ENCODE measurements at places on chromosomes 6 and 20.

DNA sequence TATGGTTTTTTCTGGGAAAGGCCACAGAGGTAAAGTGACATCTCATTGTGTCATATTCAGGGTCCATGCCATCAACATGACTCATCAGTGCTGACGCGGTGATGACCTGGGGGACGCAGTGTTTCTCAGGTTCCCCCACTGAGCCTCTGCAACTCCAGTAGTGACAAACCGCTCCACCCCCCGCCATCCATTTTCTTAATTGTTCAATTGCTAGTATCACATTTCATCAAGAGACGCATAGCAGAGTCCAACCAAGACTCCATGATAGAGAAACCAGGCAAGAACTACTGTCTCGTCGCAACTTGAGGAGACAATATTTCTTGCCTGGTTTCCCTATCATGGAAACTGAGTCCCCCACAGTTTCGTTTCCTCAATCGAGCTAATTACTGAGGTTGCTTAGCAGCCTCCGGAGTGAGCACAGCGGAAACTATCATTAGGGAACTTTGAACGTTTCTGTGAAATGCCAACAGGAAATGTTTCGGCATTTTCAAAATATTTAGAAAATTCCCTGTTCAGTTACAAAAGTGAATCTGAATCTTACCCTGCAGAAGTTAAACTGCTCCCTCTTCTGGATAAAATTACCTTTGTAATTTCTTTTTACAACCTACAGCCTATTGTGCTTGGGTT is 12.2 kb upstream of the SERPINB1 start:
- DNase-seq = peak; percentile 86

GRCh38 chr6:139064981-139065665 is 36.6 kb downstream of the ABRACL start:
- DNase-seq = no peak

DNA sequence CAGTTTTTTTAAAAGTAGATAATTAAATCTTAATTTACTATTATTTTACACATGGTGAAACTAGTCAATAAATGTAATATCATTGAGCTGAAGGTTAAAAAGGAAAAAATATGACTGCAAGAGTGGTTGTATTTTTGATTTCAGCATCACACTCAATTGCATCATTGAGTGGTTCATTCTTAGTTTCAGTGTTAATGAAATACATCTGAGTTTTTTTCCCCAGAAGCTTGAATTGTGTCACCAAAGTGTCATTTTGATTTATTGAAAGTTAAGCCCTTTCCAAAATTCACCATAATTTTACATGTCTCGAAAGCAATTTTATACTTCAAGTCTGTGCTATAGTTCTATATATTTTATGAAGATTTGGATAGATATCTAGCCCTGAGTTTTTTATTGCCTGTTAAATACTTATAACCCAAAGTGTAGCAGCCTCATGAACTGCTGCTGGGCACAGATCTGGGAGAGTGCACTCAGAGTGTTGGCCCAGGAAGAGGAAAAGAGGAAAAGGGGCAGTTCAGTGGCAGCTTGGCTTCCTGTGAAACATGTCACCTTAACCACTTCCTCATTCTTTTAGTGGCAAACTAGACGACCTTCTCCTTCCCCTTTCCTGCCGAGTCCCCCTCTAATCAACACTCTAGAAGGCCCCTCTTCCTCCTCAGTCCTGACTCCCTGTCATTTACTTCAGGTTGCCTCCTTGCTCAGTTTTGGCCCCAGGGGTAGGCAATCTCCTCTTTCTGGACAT is 140.7 kb downstream of the ESR1 start:
- no peak for DNase-seq

- DNase-seq = no peak
Measured at GRCh38 chr6:119128252-119128912, 49.9 kb upstream of the FAM184A start.

- no peak for DNase-seq
Measured at GRCh38 chr6:108948181-108948661, 100.0 kb downstream of the ARMC2 start.

DNA sequence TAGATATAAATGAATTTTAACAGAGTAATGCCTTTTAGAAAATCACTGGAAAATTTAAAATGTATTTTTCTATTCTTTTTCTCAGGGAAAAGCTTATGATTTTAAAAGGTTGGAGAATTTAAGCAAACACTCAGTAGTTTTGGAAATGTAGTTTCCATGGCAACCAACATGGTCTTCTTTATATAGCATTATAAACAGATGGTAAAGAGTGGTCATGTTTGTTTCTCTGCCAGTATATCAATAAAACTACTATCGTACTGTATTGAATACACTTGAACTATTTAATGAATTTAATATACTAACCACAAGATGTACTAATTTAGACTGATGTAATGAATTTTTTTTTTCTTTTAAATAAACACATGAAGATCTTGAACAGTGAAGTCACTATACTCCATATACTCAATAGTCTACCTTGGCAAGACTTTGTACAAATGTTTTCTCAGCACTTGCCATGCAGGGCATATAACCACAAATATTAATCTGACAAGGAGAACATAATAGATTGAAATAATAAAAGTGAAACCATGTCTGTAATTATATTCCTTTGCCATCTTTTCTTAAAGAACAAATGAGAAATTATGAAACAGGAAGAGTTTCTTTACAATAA is 105.5 kb downstream of the PDSS2 start:
- DNase-seq = no peak

GRCh38 chr6:1766654-1767053 is 156.9 kb downstream of the FOXC1 start:
- no peak for DNase-seq

DNA sequence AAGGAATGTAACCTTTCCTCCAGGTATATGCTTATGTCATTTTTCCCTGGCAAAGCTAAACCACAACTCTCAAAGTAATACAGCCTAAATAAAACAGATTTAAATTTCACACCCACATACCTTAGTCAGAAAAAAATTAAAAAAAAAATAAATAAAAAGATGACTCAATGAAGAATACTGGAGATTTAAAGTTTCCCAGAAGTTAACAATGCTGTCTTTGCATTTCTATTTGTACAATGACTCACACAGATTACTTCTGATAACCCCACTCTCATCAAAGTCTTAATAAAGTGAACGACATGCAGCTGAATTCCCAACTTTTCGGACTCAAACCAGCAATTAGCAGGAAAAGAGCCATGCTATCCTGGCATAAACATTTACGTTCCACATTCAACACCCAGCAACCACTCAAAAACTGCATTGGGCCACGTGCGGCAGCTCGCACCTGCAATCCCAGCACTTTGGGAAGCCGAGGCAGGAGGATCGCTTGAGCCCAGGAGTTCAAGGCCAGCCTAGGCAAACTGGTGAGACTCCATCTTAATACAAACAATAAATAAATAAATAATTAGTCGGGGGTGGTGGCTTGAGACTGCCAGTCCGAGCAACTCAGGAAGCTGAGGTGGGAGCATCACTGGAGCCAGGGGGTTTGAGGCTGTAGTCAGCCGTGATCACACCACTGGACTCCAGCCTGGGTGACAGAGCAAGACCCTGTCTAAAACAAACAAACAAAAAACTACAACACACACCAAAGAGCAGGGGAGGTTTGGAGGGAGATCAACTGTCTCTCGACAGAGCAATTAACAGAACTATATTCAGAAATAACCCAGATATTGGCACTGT is 130.5 kb downstream of the WDR27 start:
- DNase-seq = no peak

DNA sequence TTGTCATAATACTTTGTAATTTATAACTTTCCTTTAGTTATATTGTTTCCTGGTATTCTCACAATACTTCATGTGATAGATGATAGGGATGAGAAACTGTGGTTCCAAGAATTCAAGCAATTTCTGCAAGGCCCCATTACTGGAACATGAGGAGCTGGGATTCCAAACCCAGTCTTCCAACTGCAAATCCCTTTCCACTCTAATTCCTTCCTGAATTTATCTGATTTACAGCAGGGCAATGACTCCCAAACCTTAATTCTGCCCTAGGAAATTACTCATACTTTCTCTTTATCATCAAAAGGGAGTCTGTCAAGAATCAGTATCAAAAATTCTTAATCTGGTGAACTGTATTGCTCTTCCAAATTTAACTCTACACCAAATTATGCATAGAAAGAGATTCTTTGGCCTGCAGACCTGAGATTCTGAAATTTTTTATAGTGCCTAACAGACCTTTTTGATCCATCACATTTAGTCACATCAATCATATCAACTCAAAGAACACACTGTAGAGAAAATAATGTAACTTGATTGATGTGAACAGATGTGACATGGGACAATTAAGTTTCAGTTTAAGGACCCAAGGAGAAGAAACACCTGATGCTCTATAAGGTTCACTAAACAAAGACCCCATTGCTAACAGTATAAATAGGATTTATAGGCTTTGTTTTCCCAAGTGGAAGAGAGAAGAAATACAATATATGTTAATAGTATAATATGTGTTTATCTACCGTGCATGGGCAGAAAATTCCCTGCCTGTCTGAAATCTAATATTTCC is 41.5 kb upstream of the GJA1 start:
- no peak for DNase-seq

DNA sequence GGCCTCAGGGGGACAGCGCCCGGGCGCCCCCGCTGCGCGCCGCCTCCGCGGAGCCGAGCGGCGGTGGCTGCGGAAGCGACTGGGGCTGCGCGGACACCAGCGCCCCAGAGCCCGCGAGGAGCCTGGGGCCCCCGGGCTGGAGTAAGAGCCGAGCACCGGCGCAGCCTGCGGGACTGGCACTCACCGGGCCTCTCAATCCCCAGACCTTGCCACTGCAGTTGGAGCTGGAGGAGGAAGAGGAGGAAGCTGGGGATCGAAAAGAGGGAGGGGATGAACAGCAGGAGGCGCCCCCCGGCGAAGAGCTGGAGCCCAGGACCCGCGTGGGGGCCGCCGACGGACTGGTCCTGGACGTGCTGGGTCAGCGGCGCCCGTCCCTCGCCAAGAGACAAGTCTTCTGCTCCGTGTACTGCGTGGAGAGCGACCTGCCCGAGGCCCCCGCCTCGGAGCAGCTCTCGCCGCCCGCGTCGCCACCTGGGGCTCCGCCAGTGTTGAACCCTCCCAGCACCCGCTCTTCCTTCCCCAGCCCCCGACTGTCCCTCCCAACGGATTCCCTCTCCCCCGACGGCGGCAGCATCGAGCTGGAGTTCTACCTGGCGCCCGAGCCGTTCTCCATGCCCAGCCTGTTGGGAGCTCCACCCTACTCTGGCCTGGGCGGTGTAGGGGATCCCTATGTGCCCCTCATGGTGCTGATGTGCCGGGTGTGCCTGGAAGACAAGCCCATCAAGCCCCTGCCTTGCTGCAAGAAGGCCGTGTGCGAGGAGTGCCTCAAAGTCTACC is 590 bp downstream of the RNF217 start:
- no peak for DNase-seq

GRCh38 chr20:35226884-35227681 is 593 bp downstream of the MMP24 start:
- peak; percentile 42 for DNase-seq

- DNase-seq = no peak
Measured at GRCh38 chr6:75170691-75171560, 34.9 kb downstream of the COL12A1 start.

- no peak for DNase-seq
Measured at GRCh38 chr6:134114489-134114888, 62.1 kb upstream of the SLC2A12 start.

- no peak for DNase-seq
Measured at GRCh38 chr20:57522380-57523140, 2.4 kb downstream of the CTCFL start.

- DNase-seq = no peak
Measured at GRCh38 chr6:26534681-26535465, 3.3 kb upstream of the HMGN4 start.

DNA sequence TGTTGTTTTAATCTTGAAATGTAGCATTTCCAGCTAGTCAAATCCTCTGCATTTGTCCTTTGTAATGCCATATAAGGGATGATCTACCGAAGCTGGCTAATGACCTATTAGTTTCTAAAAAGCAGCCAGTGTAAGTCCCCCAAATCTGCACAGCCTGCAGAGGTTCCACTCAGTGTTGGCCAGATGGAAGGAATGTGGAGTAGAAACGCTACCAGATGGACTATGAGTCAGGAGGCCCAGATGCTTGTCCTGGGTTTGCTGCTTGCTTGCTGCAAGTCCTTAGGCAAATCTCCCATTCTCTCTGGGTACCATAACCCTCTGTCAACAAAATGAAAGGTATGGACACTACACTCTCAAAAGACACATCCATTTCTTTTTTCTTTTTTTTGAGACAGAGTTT is 149.8 kb downstream of the BTBD9 start:
- DNase-seq = no peak

DNA sequence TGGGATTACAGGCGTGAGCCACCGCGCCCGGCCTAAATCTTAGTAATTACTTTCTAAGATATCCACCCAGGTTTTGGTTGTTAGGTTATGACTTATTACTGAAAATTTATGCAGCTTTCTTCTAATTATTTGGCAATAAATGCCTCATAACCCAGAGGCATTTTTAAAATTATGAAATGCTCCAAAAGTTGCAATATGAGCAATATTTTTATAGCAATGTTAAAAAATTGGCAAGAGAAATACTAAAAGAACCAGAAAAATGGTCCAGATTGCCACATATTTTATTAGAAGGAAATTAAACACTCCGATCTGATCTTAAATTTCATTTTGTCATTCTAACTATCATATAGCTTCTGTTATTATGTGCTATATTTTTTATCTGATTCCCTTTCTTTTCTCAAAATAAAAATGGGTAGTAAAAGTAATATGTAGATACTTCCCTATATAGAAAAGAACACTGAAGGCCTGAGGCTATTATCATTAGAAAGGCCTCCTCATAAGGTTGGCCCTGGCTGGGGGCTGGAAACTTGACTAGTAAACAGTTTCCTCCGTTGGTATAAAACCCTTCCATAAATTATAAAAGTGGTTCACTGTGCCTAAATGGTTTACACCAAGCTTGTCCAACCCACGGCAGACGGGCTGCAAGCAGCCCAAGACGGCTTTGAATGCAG is 22.1 kb downstream of the BLOC1S5 start:
- no peak for DNase-seq

DNA sequence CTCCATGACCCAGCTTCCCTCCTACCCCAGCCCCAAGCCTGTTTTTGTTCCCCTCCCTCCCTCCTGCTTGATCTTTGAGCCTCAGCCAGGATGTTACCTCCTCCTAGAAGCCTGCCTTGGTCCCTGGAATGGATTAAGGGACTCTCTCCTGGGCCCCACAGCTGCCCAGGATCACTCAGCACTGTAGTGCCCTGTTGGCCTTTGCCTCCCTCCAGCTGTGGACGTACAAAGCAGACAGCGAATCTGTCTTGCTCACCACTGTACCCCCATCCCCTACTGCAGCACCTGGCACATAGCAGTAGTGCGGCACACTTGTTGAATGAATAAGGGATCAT is 11.8 kb upstream of the FAM110A start:
- DNase-seq = no peak

GRCh38 chr6:63352069-63352543 is 32.3 kb upstream of the LGSN start:
- DNase-seq = no peak

GRCh38 chr6:54702772-54703171 is 143.8 kb upstream of the FAM83B start:
- no peak for DNase-seq

GRCh38 chr20:38023181-38024001 is 9.9 kb downstream of the TTI1 start:
- no peak for DNase-seq

- no peak for DNase-seq
Measured at GRCh38 chr6:79712616-79713135, 81.5 kb downstream of the SH3BGRL2 start.
